Chondrocyte (in vitro differentiated cells): ENCODE measurements at places on chromosomes 2 and 18. TPM values are rescaled to one million over a fixed set of nuclear protein-coding genes. Genes with fewer than 3 reads are reported as not detected.

- peaks cover 45% of the 10 kb centered on the region for H3K4me1 ChIP-seq
- no peak overlapping the region for H3K27ac ChIP-seq
Measured at GRCh38 chr2:74742471-74742870, 88.4 kb downstream of the SEMA4F start.

GRCh38 chr18:73688851-73689711 lies 458.6 kb downstream of the FBXO15 start:
- peaks cover 19% of the 10 kb centered on the region for H3K4me1 ChIP-seq
- no peaks in the 10 kb centered on the region for H3K27me3 ChIP-seq
- no peak for DNase-seq
- H3K4me3 ChIP-seq = no peak overlapping the region
- H3K36me3 ChIP-seq = no peaks in the 10 kb centered on the region

Gene TUBA3E
- not detected in 3 replicates for total RNA-seq

- peak overlapping the region; percentile 50 for H3K27ac ChIP-seq
- H3K36me3 ChIP-seq = no peaks in the 10 kb centered on the region
- H3K4me1 ChIP-seq = peaks cover 83% of the 10 kb centered on the region
Measured at GRCh38 chr18:35075132-35075531, 33.9 kb downstream of the MAPRE2 start.

DNA sequence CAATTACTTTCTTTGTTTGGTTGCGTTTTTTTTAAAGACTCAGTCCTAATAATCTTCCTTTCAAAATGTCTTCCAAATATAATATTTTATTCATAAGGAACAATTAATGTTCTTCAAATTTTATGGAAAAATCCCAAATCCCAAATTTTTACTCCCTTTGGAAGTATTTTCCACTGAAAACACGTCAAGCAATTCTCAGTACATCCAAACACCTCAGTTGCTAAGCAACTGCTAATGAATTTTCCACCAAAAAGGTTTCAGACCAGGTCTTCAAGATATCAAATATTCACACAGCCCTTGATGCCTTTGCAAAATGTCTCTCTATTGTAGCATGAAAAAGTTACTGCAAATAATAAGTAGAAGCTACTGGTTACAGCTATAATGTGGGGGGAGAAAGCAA lies 140.1 kb downstream of the DSEL start:
- H3K27me3 ChIP-seq = no peaks in the 10 kb centered on the region
- no peak overlapping the region for H3K27ac ChIP-seq
- DNase-seq = no peak
- no peak overlapping the region for H3K4me3 ChIP-seq

DNA sequence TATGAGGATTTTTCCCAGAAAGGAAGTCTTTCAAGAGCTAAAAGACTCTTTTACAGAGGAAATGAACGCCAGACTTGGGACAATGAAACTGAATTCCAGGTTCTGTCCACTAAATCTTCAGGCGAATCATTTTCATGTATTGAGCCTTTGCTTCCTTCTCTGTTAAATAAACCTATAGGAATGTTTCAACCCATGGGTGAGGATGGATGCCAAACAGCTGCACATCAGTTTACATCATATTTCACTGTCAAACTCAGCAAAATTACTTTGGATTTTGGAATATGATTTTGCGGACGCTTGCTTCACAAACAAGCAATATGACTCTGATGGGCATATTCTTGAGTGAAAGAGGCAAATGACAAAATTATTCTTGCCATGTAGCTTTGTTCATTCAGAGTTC lies 256.1 kb upstream of the ZNF521 start:
- peaks cover 6% of the 10 kb centered on the region for H3K4me1 ChIP-seq
- no peaks in the 10 kb centered on the region for H3K27me3 ChIP-seq
- no peak overlapping the region for H3K4me3 ChIP-seq
- no peak for DNase-seq
- H3K27ac ChIP-seq = no peak overlapping the region

- H3K4me1 ChIP-seq = no peaks in the 10 kb centered on the region
- no peak overlapping the region for H3K27ac ChIP-seq
- H3K4me3 ChIP-seq = no peak overlapping the region
- H3K27me3 ChIP-seq = no peaks in the 10 kb centered on the region
- DNase-seq = no peak
Measured at GRCh38 chr2:120206022-120206581, 17.1 kb downstream of the TMEM185B start.
